Amniotic epithelial cell (primary cell): ENCODE measurements at places on chromosomes 7 and 10.
A peak's percentile ranks its signal among the peaks of the same experiment; 100 is the strongest.

- DNase-seq = no peak
Observed at GRCh38 chr7:50724526-50725520, 57.9 kb downstream of the GRB10 start.

DNA sequence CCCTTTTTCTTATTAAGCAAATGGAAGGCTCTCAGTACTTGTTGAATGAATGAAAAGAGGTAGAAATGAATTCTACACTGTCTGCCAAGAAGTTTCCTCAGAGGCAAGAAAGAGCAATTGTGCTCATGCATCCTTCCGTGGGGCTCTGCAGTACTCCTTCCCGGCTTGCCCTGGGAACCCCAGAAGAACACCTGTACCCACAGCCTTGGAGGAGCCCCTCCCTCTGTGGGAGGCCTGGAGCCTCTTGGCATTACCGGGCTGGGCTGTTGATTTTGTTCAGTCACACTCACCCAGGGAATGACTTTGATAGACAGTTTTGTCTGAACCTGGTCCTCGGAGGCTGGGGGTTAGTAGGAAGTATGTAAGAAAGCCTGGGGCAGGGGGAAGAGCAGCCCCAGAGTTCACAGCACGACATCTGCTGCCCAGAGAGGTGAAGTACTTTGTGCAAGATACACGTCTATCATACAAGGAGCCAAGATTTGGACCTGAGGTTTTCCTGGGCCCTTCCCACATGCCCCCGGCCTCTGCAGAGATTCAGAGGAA lies 134.8 kb upstream of the GDF10 start:
- DNase-seq = peak; percentile 11

GRCh38 chr10:43229208-43230061 lies 37.4 kb downstream of the RASGEF1A start:
- DNase-seq = no peak

DNA sequence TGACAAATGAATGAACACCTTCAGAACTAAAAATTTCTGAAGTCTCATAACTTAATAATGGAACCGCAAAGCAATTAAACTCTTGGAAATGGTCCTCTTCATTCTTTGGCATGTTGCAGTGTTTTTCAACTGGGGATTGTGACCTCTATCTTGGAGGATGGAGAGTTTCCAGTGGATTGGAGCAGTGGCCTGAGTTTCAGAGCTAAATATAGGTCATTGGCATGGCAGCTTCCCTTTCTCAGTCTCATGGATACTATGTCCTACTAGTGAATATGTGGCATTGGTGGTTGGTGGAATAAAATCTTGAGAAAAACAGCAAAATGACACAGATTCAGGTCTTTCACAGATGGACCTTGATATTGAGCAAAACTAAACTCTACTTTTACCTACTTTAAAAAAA lies 24.1 kb upstream of the EPC1 start:
- no peak for DNase-seq

- DNase-seq = no peak
Observed at GRCh38 chr7:43568529-43568928, 14.4 kb upstream of the STK17A start.

DNA sequence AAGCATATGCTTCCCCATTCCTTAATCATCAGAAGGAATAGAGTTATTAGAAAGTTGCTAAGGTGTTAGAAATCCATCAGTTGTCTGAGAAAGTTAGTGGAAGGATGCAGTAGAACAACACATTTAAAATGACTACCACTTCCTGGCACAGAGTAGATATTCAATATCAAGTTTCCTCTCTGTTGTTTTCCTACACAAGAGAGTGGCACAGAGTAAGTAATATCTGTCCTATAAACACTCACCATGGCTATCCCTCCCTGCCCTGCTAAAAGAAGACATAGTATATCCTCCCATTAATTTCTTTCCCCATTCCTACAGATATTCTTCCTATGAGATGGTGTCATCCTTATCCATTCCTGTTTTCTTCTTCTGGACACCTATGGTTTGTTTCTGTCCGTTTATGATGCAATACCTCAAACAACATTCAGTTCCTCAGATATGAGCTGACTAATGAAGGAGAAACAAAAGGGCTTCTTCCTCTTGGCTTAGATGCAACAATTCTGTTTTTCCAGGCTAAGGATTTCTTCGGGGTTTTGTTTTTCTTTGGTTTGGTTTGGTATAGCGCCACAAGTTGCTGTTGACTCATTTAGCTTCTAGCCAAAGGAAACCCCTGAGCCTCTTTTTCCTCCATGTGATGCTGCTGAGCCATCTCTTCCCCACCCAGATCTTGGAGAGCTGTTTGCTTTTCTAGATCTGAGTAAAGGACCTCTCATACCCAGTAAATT lies 32.9 kb upstream of the BPGM start:
- peak; percentile 95 for DNase-seq

DNA sequence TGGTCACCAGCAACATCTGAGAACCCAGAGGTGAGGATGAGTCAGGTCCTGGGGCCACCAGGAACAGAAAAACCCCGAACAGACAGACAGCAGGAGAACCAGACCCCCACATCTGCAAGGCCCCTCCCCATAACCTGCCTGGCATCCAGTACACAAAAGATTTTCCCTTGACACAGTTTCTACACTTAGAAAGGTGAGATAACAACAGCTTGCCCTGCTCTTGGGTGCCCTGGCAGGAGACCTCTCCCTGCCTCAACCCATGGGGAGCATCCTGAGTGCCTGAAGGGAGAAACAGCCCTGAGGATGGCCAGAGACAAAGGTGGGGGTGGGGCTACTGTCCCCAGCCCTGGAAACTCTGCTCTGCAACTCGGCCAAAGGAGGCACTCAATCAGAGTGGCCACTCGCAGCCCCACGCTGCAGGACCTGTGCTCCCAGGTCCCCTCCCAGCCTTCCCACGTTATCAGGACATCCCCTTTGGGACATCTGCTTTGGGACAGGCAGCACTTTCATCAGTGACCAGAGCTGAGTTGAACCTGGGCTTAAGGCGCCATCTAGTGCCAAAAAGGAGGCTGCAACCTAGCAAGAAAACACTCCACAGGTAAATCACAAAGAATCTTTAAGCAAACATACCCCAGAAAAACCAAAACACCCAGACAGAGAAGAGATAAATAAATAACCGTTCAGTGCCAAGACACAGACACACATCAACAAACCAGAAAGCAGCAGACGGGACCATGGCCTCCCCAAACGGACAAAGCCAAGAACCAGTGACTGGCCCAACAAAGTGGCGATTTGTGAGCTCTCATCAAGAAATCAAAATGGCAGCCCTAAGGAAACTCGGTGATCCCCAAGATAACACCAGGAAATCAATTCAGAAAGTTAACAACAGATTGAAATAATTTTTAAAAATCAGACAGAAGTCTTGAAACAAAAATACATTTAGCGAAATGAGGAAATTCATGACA lies 233.7 kb downstream of the PTPRN2 start:
- no peak for DNase-seq

GRCh38 chr10:33196710-33197491 lies 137.6 kb downstream of the NRP1 start:
- DNase-seq = no peak

GRCh38 chr7:74424291-74424880 lies 29.3 kb upstream of the GTF2IRD1 start:
- DNase-seq = no peak

DNA sequence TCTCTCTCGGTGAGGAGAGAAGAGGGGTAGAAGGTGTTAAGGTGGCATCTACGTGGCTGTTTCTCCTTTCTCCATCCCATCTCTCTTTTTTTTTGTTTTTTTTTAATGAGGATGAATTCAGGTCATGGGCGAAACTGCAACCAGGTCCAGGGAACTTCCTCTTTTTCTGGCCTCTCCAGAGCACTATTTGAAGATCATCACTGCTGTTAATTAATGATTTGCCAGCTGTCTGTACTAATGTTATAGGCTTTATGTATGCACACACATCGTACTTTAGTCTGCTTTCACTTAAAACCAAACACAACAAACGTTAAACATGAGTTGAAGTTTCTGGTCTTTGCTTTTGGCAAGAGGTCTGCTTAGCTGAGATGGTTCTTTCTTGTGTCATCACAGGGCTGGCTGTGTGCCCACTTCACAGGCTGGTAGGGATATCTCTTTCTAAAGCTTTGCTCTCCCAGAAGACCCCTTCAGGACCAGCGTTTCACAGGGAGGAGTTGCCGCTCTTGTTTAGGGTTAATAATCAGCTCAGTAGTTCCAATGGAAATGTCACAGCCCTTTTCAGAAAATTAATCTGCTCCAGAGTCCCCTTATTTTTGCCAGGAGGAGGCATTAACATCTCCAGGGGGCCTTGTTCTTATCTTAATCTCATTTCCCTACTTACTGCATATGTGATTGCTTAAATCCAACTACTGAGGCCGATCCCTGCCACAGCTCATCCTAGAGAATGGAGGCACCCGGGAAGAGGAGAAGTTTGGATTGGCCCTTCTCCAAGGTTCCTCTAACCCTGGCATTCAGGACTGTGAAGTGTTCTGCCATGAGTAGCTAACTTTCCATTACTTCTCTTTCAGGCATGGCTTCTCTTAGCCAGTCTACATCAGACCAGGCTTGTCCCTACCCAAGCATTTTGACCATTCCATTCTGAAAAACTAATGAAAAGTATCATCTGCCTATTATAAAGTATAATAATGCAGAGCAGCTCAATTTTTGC lies 273.9 kb upstream of the NFE2L3 start:
- no peak for DNase-seq

GRCh38 chr10:94409021-94409657 lies 6.8 kb downstream of the TBC1D12 start:
- DNase-seq = no peak

DNA sequence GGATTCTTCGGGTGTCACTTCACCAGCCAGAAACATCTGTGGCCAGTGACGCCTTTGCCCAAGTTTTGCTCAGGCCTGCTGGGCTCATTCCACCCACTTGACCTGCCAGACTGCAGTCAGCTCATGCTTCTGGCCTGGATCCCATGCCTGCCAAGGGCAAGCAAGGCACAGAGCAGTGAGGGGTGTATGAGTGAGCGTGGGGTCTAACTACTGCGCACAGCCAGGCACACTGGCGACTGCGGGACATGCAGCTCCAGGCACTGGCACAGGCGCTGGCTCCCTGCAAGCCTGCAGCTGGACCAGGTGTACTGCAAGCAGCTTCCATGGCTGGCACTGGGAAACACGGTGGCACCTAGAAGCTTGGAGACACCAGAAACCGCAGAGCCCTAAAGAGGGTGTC lies 80.1 kb downstream of the MTERF1 start:
- DNase-seq = no peak

DNA sequence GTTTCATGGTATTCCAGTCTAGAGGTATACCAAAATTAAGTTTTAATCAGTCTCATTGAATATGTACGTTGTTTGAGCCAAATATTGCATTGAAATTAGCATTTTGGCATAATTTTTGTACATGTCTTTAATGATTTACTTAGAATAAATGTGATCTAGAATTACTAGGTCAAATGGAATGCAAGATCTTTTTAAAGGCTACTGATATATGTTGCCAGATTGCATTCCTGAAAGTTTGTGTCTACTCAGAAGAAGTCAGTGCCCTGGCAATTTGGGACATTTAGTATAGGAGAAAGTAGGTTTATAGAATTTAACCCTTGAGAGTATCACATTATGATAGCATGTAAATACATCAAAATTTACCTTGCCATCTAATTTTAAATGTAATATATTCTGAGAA lies 32.4 kb downstream of the KMT2E start:
- DNase-seq = peak; percentile 50

GRCh38 chr10:84352251-84352842 lies 24.0 kb downstream of the CCSER2 start:
- peak; percentile 63 for DNase-seq

DNA sequence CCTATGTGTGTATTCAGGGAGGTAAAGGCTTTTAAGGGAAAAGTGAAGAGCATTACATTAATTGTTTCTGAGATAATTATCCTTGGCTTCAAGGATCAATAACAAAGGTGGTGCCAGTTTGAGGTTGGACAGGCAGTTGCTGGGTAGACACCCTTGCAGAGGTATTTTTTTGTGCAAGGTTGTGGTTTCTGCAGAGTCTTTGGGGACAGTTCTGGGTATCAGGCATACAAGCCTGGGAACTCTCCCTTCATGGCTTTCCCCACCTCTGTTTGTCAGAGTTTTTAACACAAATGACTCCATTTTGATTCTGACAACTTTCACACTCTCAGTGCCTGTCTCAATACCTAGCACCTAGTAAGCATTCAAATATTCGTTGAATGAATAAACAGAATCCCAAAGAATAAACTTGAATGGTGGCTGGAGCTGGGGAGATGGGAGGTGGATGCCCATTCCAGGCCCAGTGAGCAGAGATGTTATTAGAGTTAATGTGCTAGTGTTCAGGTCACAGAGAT lies 7.4 kb upstream of the OSBPL3 start:
- DNase-seq = no peak

GRCh38 chr10:666237-667012 lies 23.0 kb downstream of the DIP2C start:
- no peak for DNase-seq

GRCh38 chr7:133641436-133641835 lies 388.6 kb downstream of the EXOC4 start:
- no peak for DNase-seq

- DNase-seq = no peak
Observed at GRCh38 chr10:132839061-132839460, 53.1 kb upstream of the NKX6-2 start.

DNA sequence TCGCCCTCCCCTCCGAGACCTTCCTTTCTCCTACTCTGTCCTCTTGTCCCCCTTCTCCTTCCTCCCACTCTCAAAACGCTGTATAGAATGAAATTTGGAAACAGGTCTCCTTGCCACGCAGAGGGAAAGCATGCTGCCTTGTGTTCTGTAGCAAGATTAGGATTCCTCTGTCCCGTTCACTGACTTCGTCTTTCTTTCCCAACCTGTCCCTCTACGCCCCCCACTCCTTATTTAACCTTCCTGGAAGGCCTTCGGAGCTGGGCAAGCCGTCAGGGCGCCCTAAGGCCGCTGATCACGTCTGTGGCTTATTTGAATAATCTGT lies 1.3 kb downstream of the HOXA9 start:
- no peak for DNase-seq

GRCh38 chr10:111082102-111082975 lies 5.5 kb downstream of the ADRA2A start:
- DNase-seq = no peak

- DNase-seq = no peak
Observed at GRCh38 chr7:83852136-83852535, 203.2 kb upstream of the SEMA3E start.

DNA sequence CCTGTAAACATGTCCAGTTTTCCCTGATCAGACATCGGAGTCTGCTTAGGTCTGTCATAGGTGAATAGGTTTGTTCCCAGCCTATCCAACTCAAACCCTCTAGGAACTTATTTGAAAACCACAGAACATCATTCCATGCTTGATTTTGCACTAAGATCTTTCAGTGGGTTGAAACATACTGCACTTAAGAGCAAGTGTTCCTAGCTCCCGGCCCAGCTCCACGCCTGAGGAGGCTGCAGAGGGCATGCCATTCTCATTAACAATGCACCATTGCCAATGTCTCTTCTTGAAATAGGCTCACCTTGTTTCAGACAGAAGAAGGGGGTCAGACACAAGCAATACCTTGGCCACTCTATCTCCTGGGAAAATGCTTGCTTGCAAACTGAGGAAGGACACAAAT lies 78.0 kb upstream of the EGR2 start:
- DNase-seq = no peak
